ENCODE measurements at places on chromosomes 2 and 18.

DNA sequence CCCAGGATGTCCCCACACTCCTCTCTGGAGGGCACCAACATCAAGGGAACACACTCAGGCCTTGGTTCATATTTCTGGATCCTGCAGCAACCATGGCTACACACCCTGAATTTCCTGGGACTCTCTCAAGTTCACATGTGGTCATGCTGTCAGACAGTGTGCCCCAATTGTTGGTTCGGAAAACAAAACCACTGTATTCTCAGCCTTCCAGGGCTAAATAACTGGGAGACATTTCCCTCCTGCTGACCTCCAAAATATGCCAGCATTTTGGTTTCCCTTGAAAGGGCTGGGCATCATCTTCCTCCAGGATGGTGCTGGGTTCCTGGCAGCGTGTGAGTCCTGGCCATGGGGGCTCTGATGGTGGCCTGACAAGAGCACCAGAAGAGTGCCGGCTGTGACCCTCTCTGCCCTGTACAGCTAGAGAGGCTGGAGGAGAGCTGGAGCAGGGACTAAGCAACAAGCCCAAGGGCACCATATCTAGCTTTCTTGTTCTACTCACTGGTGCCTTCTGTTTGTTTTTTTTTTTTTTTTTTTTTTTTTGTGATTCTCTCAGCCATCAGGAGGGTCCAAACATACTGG lies 37.5 kb upstream of the WIPF1 start:
- DNase-seq = no peak

DNA sequence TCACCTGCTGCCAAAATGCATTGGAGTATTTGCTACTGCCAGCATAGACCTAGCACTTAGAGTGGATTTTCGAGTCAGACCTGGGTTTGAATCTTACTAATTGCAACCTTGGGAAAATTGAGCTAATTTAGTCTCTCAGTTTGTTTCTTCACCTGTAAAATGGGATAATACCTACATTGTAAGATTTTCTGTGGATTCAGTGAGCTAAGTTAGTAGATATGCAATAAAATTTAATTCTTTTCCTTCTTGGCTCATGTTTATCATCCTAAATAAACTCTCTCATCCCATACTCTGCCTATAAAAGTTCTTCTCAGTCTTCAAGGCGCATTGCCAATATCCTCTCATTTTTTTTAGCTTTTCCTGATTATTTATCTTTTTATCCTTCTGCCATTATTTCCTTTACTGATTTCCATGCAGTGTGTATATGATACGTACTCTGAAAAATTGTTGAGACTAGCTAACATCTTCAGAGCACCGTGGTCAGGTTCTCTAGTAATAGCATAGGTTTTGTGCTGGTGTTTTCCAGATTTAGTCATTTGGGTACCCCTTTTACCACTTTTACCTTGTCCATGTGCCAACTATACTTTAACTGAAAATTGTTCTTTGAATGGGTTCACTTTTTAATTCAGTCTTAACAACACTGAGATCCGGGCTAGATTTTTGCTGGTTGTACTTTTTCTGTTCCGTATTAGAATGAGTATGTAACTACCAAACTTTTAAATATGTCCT lies 7.3 kb downstream of the CEP192 start:
- DNase-seq = no peak

- DNase-seq = peak; percentile 25
Measured at GRCh38 chr2:180524499-180524898, 455.9 kb upstream of the UBE2E3 start.

GRCh38 chr2:194819367-194819766 lies 837.7 kb upstream of the SLC39A10 start:
- DNase-seq = no peak

GRCh38 chr2:128169497-128169896 lies 78.5 kb downstream of the UGGT1 start:
- DNase-seq = peak; percentile 93

All from iris pigment epithelial cell (primary cell).